Occipital lobe (tissue), 3 donors: ENCODE measurements at places on chromosomes 1 and 21.

GRCh38 chr21:33245289-33245918 lies 15.7 kb downstream of the IFNAR2 start:
- no peak for DNase-seq

GRCh38 chr1:13781907-13782633 lies 82.1 kb downstream of the PRDM2 start:
- DNase-seq: no peak

GRCh38 chr1:63069214-63069613 lies 253.2 kb upstream of the FOXD3 start:
- no peak for DNase-seq

DNA sequence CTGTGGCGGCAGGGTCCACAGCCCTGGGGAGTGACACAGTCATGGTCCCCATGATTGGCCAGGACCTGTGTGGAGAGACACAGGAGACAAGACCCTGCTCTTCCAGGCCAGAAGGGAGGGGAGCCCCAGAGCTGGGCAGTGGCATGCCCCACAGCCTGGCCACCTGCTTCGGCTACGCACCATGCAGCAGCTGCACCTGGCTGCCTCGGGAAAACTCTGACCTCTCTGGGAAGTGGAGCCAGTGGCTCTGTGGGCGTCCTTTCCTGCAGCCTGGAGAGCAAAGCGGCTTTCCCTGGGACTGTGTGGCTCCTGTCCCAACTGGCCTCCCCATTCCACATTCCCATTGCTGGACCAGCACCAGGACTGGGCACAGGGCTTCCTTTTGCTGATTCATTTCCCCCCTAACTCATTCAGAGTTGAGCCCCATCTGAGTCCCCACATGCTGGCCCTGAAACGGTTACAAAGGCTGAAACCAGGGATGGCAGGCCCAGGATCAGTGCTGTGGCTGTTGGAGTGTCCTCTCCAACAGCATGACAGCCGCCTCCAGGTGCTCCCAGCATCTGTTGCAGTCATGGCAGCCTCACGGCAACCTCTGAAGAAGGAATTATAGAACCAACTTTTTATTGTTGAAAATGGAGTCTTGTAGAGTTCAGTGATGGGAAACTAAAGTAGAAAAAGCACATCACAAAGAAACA lies 15.0 kb downstream of the OXCT2 start:
- DNase-seq: no peak

DNA sequence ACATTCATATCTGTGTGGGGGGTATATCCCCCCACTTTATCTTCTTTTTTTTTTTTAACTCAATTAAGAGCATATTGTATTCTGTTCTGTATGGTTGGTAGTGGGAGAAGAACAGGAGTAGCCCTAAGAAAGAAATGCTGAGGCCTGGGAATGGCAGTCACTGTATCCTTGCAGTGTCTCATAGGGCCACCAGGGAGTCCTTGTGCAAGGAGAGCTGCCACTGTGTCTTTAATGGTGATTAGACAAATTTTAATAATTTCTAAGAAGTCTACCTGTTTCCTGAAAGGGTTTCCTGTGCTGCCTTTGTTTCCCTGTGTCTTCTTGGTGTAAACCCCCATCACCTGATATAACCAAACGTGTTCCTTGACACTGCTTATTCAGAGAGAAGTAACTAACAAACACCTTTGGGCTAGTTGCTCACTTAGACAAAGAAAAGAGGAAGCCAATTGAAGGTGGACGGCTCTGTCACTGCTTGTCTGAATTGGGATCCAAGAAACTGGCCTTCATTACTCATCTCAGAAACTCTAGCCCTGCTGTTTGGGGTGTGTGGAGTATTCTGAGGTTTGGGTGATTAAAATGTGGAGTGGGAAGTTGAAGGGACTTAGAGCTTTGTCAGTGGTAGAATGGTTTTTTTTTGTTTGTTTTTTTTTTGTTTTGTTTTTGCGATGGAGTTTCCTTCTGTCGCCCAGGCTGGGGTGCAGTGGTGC lies 15.2 kb downstream of the GIPC2 start:
- DNase-seq: no peak

- no peak for DNase-seq
Measured at GRCh38 chr1:91885213-91885715, 687 bp downstream of the TGFBR3 start.

DNA sequence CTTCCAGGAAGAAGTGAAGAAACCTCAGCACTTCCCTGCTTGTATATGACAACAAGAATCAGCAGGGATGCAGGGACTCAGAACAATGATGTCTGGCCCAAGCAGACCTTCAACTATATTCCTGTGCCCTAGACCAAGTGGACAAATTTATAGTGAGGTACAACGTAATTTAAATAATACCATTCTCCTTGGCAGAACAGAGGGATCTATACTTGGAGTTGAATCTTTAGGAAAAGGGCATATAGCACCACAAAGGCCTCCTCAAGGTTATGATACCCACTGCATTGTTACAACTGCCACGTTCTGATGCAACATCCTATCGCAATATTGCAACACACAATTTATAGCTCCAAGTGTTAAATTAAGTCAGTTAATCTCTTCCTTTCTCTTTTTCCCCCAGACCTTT lies 29.1 kb upstream of the GFI1 start:
- no peak for DNase-seq

GRCh38 chr1:74771913-74772515 lies 39.1 kb downstream of the TYW3 start:
- no peak for DNase-seq

- no peak for DNase-seq
Measured at GRCh38 chr1:199970125-199970524, 57.4 kb upstream of the NR5A2 start.

- DNase-seq: no peak
Measured at GRCh38 chr1:6474815-6475282, 8.9 kb upstream of the TNFRSF25 start.

- DNase-seq: no peak
Measured at GRCh38 chr1:46017876-46018503, 114.4 kb downstream of the PIK3R3 start.

DNA sequence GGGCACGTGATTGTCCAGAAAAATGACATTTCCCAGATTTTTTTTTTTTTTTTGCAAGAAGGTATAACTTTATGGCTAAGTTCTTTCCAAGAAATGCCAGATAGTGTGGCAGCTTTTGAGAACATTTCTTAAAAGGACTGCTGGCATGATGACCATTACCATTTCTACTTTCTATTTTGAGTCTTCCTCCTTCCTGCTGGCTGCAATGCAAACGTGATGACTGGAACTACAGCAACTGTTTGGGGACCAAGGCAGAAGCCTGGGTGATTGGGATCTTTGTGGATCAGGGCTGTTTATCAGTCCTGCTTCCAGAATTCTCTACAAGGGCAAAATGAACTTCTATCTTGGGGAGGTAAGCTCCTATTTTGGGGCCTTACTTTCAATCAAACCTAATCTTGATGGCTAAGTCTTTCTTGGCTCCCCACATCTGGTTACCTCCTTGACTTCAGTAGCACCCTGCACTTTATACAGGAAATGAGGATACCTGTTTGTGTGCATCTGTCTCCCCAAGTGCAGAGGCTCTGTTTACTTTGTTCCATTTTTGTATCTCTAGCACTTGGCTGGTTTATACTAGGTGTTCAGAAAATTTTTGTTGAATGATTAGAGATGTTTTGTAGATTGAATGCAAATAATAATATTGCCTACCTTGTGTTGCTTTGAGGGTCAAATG lies 3.7 kb upstream of the DDX20 start:
- DNase-seq: no peak

DNA sequence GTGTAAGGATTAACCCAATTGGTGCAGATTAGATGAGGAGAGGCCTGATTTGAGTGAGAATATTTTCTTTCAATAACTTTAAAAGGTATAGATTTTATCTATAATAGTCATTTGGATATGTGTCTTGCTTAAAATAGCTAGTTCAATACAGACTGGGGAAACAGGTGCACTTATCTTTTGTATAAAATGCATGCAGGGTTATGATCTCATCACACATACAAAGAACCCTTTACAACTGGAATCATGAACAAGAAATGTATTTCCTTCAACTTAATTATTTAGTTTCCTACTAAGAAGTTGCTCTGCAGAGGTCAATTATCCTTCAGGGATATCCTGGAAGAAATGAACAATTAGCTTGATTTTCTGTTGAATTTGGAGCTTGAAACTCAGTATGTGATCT lies 259.6 kb downstream of the PTBP2 start:
- no peak for DNase-seq

GRCh38 chr1:113103048-113103447 lies 30.1 kb downstream of the LRIG2 start:
- no peak for DNase-seq

DNA sequence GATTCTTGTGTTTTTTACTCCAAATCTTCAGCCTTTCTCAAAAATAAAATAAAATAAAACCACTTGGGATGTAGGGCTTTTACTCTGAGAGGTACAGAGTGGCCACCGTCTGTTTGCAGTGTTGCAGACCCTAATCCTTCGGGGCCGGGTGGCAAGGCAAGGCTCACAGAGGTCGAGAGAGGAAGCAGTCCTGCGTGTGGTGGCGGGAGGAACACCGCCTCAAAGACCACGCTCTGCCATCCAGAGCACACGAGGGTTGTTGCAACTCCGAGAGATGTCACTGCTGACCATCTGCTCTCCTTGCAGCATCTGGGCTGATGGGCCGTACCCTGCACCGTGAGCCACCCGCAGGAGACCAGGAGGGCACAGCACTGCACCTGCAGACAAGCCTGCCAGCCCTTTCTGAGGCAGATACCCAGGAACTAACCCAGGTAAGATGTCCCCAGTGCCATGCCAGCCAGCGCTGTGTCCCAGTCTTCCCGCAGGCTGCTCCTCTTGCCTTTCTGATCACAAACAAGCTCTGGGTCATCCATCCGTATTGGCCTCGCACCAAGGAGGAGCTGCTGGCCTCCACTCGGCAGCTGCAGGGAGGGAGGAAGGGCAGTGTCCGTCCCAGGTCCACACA lies 31.5 kb downstream of the SNAP47 start:
- DNase-seq: no peak

DNA sequence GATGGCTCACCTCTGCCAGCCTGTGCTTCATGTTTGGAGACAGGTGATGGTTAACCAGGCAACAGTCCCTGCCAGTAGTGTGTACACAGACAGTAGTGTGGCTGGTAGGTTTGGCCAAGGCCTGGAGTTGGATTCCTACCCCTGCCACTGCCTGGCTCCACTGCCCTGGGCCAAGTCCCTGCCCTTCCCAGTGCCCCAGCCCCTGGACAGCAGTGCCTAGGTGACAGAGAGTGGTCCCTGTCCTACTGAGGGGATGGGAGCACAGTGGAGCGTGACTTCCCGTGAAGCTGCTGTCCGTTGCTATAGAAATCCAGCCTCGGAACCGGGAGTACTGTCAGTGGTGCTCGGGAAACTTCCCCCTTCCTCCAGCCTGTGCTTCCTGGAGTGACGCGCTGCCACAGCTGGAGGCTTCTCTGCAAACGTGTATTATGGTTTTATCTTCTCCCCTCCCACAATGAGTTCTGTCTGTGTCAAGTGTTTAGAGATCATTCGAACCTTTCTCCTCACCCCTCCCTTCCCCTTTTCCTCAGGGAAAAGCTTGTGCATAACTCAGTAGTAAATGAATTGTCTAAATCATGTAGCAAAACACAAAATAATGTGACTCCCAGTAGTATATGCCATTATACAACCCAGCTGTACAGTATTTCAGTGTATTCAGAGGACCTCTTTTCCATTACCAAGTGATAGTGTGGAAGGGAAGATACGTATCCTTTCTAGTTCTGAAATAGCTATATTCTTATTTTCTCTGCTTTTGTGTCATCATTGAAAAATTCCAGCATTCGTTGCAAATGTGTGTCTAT lies 73.4 kb downstream of the GALNT2 start:
- no peak for DNase-seq

GRCh38 chr1:44423591-44424537 lies 18.8 kb downstream of the RNF220 start:
- DNase-seq: no peak

DNA sequence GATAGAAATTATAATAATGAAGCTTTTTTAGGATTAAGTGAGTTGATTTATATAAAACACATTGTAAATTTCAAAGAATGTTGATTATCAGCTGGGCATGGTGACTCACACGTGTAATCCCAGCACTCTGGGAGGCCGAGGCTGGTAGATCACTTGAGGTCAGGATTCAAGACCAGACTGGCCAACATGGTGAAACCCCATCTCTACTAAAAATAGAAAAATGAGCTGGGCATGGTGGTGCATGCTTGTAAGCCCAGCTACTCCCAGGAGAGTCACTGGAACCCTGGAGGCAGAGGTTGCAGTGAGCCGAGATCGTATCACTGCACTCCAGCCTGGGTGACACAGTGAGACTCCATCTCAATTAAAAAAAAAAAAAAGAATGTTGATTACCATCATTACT lies 18.4 kb downstream of the ADAMTS1 start:
- DNase-seq: no peak

DNA sequence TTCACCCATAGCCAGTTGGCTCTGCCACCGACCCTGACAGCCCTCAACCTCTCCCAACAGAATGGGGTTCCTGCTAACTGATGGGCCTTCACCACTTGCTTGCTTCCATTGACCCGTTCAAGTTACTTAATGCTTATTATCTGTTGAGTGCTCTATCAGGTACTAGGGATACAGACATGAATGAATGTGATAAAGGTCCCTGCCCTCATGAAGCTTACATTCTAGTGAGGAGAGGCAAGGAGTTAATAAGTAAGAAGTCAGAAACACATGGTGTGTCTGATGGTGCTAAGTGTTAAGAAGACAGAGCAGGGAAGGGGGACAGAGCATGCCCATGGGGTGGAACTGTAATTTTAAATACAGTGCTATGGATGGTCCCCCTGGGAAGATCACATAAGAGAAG lies 107.5 kb upstream of the JUN start:
- DNase-seq: no peak

DNA sequence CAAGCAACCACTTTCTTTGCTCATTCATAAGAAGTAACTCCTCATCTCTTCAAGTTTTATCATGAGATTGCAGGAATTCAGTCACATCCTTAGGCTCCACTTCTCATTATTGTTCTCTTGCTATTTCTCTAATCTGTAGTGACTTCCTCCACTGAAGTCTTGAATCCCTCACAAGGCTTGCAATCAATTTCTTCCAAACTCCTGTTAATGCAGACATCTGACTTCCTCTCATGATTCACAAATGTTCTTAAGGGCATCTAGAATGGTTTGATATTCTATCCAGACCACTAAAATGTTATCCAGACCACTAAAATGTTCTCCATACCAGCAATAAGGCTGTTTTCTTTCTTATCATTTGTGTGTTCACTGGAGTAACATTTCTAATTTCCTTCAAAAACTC lies 528.1 kb downstream of the DPYD start:
- no peak for DNase-seq

DNA sequence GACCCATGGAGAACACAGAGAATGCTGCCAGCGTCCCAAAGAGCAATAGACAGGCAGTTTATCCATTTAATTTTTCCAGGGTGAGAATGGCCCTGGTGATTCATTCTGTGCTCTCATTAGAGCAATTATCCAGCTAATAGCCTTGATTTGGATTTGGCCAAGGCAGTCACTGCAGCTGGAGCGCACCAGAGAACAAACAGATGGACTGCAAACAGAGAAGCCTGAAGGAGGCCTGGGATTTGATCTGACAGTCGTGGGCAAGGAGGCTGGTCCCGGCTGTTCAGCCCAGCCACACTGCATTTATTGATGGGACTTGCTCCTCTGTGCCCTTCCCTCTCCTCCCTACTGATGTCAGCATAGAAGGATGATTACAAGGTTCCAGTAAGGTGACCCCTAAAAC lies 353.9 kb upstream of the C1orf174 start:
- no peak for DNase-seq
